ENCODE measurements at places on chromosomes 2 and 18.

- no peak for DNase-seq
Observed at GRCh38 chr2:226256709-226257376, 542.8 kb downstream of the IRS1 start.

DNA sequence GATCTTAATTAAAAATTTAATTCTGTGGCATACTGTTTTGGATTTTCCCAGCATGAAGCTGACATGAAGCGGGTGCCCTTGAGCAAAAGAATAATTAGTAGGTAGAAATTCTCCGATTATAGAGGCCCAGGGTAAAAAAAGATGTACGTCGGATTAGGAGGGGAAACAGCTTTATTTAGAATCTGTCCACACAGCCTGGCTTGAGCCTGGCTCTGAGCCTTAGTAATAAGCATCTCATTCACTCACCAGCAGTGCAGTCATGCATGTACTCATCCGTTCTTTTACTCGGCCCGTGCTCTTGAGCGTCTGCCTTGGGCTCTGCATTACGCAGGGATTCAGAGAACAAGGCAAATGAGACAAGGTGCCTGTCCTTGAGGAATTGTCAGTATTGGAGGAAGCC, 219.3 kb downstream of the AGAP1 start:
- no peak for DNase-seq

GRCh38 chr2:62314291-62314690, 118.4 kb downstream of the B3GNT2 start:
- no peak for DNase-seq

DNA sequence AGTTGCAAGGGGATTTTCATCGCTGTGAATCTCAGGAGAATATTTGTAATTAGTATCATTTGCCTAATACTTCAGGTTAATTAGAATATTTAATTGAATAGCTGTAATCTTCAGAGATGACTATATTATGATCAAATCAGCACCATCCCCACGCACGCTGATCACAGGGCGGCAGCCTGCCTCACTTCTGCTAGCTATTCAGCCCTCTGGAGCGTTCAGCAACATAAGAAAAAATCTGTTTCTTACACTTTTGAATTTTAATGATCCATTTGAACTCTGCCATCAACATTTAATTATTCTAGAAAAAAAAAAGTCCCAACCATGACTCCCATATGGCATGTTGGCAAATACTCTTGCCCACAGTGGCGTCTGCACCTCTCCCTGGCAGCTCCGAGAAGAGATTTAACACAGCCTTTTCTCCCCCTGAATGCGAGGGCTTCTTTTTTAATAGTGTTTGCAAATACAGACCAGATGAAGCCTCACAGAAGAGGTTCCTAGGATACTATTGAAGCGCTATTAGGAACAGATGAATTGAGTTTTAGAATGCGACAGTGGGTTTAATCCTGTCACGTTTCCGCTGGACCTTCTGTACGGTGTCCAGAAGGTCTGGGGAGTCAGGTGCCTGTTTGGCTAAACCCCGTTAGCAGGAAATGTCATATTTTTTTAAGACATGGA, 731.9 kb upstream of the SALL3 start:
- no peak for DNase-seq

GRCh38 chr18:31880186-31880898, 62.6 kb downstream of the TRAPPC8 start:
- no peak for DNase-seq

DNA sequence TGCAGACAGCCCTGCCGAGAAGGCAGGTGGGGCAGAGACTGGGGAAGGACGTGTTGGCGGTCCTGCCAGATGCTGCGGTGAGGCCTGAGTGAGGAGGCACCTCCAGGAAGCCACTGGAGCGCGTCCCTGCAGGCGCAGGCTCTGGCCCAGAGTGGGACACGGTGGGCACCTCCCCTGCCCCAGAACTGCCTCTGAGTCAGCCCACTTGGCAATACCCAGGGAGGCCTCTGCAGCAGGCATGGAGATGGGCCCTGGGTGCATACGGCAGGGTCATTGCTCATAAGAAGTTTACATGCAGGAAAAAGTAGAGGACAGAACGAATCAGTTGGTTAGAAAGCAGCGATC, 195.9 kb downstream of the TFCP2L1 start:
- DNase-seq: no peak

GRCh38 chr2:32485399-32485798, 128.6 kb downstream of the BIRC6 start:
- DNase-seq: no peak

GRCh38 chr18:31576670-31577069, 15.0 kb upstream of the TTR start:
- DNase-seq: no peak

DNA sequence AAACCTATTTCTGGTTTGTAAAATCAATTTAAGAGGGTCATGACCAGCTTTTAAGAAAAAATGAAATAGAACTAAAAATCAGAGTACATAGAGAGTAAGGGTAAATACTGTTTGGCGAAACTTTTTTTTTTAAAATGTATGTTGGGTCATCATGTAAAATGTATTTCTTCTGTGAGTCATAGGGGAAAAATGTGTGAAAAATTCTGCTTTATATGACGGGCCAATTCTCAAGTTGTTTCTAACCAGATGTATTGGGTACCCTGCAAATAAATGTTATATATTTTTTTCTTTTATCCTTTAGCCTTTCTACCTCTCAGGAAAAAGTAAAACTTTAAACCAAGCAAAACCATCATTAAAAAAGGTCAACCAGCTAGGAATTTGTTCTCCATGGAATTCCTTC, 13.9 kb downstream of the AFTPH start:
- no peak for DNase-seq

DNA sequence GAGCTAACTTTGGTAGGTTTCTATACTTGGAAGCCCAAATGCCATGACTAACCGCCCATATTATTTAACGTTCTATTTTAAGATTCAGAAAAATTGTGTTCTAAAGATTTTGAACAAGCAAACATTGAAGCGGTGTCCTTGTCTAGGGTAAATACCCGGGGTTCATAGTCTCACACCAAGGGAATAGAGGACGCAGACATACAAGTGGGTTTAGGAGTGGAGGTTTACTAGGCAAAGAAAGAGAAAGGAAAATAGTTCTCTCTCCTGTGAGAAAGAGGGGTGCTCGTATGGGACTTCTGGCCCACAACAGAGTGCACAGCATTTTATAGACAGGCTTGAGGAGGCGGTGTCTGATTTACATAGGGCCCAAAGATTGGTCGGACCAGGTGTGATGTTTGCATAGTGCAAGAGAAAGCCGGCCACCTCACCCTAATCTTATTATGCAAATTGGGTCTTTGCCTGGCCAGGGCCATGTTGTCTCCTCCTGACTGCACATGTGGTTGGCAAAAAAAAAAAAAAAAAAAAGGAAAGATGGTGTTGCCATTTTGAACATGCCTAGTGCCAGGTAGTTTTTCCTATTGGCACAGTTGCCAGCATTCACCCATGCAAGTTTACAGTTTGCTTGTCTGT, 1062.6 kb downstream of the LRP1B start:
- no peak for DNase-seq

- no peak for DNase-seq
Observed at GRCh38 chr2:10162586-10163497, 40.3 kb downstream of the RRM2 start.

DNA sequence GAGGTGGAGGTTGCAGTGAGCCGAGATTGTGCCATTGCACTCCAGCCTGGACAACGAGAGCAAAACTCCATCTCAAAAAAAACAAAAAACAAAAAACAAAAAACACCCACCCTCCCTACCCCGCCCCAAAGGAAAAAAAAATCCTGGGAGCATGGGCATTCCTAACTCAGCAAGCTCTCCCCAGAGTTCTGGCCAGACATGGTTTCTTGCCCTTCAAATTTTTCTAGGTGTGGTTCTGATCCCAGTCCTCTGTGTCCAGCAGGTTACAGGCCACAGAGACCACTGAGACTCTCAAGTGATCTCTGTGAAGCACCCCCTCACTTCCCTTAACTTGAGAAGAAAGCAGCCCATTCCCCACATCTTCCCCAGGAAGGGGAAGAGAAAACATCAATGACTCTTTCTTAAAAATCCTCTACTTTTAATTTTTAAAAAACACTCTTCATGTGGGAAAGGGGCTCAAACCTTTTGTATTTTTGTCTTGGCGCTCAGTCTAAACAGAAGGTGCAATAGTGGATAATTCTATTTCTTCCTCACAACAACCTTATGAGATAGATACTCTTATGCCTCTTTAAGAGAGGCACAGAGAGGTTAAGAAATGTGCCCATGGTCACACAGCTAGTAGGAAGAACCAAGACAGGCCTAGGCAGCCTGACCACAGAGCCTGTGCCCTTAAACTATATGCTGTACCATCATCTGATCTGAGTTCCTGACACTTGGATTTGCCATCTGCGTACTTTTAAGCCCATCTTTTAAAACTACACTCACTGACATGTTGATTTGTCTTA, 6.9 kb upstream of the KCNE4 start:
- DNase-seq: no peak
